ENCODE measurements at places on chromosomes 5 and 9.

DNA sequence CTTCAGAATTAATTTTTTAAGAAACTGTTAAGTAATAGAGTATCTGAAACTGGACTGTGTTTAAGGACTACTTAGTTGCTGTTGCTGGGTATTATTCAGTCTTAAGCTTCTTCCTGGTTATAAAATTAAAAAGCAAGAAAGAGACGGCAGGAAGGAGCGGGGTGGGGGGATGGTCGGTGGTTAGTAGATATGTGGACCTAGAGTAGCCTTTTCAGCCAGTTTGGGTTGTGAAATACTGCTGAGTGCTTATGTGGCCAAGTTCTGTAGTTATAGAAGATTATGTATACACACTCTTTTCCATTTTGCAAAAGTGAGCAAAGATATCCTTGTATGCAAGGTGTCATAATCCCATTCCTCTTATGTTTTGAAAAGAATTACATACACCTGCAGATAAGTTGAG lies 28.5 kb downstream of the TRIO start:
- no peak for DNase-seq

GRCh38 chr5:58456026-58456425 lies 3.9 kb downstream of the PLK2 start:
- DNase-seq = no peak

DNA sequence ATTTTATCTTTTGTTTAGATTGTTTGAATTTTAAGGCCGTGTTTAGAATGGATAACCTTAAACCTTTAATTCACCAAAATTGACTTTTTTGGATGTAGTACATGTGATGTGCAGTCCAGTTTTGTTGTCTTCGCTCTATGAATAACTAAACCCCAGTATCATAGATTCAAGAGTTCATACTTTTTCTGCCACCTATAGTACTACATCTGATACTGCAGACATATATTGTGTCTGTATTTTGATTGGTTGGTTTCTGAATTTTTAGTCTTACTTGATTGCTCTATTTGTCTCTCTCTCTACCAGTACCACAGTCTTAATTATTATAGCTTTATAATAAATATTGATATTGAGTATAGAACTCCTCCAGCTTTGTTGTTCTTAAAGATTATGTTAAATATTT lies 58.1 kb downstream of the PPIP5K2 start:
- no peak for DNase-seq

- peak; percentile 84 for DNase-seq
These were observed 30.8 kb downstream of the SKP1 start for GRCh38 chr5:134145779-134146581.

DNA sequence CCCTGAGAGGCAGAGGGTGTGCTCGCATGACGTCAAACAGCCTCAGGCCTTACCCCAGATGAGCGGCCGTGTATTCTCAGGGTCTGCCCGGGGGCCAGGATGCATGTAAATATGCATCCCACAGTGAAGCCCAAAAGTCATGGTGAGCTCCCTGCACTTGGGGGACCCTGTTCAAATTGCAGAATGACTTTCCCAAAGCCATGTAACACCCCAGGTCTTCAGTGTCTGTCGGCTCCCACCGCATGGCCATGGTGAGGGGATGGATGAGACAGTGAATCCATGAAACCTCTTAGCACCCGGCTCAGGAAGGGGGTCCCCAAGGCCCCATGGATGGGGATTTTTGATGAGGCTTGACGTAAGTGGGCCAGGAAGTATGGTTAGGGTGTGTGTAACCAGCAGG lies 9.3 kb upstream of the COL5A1 start:
- DNase-seq = peak; percentile 1

- DNase-seq = no peak
These were observed 48.7 kb downstream of the PCSK1 start for GRCh38 chr5:96384353-96384752.

DNA sequence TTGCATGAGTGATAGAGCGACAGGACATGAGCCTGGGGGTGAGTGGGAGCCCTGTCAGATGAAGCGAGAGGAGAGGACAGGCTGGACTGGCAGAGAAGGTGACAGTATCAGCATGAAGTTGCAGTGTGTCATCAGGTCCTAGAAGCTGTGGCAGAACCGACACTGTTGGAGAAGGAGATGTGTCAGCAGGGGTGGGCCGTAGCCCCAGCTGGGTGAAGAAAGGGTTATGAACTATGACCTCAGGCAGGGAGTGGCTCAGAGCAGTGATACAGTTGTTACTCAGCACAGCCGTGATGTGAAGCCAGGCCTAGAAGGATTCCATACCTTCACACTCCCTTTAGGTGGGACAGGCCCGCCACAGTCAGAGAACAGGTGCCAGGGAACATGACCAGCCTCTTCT lies 7.6 kb downstream of the PCYOX1L start:
- DNase-seq = no peak

DNA sequence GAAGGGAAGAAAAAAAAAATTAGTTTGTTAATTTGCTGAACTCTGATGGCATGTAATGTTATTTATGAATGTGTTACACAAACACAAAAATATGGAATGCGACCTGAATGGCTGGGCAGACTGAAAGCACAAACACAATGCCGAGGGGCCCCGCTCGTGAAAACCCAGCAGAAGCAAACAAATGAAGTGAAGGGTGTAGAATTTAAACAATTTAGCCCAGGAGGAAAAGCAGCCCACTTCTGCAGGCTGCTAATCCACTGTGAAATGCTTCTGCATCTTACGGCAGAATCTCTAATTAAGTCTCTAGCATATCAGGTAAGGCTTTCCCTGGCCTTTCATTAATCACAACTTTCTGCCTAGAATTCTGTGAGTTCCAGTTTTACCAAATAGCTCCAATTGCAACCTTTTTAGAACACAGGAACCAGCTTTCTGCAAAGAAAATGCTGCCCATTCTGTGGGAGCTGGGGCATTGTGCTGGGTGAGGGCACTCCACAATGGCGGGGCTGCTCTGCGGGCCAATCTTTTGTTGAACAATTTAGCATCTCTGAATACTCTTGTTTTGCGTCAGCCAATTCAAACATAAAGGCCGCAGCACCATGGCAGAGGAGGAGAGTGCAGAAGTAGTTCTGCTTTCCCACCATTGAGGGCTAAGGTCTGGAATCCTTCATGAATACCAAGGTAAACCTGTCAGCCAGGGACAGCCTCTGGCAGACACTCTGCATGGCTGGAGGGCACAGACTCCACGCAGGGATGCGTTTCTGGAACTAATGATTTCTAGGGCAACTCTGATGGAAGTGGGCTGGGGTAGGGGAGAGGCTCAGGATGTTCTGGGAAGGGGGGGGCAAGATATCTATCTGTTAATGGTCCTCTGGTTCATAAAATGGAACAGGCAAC lies 66.4 kb downstream of the PTCH1 start:
- DNase-seq = no peak

- peak; percentile 43 for DNase-seq
These were observed 42.9 kb downstream of the OLFM1 start for GRCh38 chr9:135130207-135130976.

- DNase-seq = no peak
These were observed 24.2 kb downstream of the TNIP1 start for GRCh38 chr5:151056379-151057325.

- DNase-seq = no peak
These were observed 19.4 kb downstream of the FPGS start for GRCh38 chr9:127822108-127822507.

- DNase-seq = peak; percentile 36
These were observed 576.3 kb downstream of the PDE4D start for GRCh38 chr5:59317023-59317773.

DNA sequence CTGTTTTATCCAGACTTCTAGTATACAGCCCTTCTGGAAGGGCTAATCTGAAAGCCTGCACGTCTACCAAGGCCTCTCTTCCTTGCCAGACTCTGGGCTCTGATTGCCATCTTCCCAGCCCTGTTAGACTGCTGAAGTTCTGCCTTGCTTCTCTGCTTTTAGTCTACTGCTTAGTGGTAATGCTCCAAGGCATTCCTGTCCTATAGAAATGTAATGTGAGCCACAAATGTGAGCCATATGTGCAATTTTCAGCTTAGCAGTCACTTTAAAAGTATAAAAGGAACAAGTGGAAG lies 32.1 kb downstream of the WNK2 start:
- no peak for DNase-seq

DNA sequence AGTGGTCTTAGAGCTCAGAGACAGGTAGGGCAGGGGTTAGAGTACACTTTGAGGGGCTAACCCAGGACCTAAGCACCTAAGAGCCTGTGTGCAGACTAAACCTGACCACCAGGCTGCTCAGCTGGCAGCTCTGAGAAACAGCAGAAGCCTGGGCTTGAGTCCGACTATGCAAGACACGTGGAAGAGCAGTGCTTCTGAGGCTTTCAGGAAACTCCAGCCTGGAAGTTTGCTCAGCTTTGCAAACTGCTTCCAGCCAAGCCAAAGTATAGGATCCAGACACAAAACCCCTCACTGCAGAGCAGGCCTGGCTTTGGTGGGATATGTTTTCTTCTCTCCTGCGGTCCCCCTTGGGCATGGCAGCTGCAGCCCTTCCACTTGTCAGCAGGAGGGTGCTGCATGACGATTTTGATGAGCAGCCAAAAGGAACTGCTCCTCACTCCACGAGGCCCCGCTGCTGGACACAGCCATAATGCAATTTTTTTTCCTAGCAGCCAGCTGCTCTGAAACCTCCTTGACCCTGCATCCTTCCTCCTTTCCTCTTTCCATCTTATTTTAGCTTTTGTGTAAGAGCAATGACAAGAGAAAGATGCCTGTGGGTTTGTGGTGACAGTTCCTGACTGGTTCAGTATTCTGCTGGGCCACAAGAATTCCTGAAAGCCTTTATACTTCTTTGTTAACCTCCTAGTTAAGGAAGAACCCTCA lies 123.1 kb downstream of the LIFR start:
- no peak for DNase-seq

GRCh38 chr5:92687821-92688722 lies 892.9 kb downstream of the NR2F1-AS1 start:
- no peak for DNase-seq

DNA sequence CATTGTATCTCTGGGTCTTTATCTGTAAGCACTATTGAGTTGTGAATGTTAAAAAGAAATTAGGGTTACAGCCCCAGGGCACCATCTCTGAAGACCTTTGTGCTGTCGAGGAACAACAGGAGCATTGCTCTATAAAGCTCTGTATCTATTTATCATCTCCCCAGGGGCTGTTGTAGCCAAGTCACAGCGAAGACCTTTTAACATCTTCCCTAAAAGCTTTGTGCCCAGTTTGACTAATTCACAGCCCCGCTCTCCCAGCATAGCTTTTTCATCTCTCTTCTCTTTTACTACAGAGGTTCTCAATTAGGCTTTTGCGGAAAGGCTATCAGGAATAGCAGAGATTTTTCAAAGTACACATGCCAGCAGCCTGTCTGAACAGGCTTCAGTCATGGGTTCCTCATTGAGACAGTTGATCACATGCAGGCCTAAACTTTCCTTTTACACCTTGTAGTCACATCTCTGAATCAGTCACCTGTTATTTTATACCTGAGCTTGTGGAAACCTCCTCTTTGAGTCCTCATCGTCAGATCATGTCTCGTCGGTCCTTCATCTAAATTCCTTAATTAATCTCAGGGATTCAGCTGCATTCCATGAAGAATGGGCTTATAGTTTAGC lies 140.5 kb downstream of the NPR3 start:
- no peak for DNase-seq

DNA sequence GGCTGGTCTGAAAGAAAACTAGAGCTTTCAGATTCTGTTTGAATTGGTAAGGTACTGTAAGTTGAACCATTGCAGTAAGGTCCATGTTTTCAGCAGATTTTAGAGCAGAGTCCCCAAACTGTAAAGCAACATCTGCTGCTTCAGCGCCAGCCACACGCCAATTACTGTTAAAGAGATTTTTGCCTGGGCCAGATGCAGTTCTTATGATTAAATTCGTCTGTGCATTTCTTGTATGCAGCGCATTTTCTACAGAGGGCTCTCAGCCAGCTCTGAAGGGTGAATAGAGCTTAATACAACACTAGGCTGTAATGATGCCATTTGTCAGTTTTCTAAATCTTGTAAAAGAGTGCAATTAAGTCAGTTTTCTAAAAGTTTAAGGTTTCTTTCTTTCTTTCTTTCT lies 246.3 kb downstream of the COX7C start:
- no peak for DNase-seq

- no peak for DNase-seq
These were observed 2.6 kb downstream of the GABRA1 start for GRCh38 chr5:161850491-161850890.

DNA sequence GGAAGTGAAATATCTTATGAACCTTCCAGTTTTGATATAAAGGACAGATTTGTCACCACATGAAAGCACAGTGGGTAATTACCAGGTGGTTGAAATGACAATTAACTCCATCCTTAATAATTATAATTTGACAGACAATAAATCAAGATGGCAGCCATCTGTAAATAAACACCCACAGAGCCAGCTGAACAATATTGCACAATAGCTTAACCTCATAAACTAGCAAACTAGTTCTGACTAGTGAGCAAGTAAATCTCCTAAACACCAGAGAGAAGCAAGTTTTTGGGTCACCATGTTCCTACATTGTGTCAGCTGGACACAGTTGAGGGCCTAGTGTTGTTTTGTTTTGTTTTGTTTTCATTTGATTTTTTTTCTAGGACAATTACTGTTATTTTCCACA lies 577.4 kb downstream of the ACTL7B start:
- DNase-seq = no peak

DNA sequence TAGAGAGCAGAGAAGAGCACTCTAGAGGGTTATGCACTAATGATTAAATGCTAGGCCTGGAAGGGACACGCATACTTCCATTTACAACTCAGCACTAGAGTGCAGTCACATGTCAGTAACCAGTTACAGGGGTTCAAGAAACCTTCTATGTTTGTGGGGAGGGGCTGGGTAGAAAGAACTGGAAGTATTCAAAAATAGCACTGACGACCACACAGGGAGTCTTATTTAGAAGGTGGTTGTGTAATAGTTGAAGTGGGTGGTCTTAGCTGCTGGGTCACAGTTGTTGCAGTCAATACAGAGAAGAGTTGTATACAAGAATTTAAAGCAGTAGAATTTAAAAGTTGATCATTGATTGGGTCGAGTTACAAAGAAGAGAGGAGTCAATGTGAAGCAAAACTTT lies 15.4 kb downstream of the AOPEP start:
- DNase-seq = no peak

DNA sequence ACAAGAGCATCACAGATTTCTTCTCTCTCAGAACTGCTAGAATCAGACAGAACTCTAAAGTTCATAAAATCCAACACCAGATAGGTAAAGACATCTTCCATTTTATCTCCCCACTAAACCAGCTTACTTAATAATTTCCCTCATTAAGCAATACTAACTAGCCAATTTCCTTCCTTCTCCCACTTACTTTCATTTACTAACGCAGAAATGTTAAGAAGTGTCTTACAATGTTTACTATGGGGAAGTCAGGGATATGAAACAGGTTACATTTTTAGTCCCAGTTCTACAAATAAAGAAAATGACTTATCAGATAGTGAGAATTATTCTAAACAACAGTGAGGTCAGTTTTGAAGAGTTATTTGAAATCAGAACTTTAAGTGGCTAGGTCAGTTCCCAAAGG lies 236.5 kb downstream of the FBXL17 start:
- no peak for DNase-seq

DNA sequence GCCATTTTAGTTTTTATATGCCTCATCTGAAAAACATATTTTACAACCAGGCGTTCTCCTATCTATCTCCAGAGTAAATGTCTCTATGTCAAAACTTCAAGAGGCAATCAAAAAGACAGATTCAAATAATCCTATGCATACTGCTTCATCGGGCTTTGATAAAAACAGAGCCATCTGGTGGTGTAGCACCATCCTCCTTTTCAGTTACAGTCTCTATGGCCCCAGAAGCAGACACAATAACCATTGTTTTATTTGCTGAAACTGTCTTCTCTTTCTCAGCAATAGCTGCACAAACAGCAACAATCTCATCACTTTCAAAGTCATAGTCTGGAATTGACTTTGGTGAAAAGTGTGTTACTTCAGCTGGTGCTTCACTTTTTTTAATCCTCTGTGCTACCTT lies 36.3 kb downstream of the PTGER4 start:
- no peak for DNase-seq

- no peak for DNase-seq
These were observed 72.0 kb upstream of the RAI14 start for GRCh38 chr5:34584165-34584564.

Measured in transverse colon (tissue), 4 donors.